ENCODE measurements at places on chromosomes 13 and 19.
A peak's percentile ranks its signal among the peaks of the same experiment; 100 is the strongest.

GRCh38 chr13:48595431-48596429 lies 58.0 kb upstream of the CYSLTR2 start:
- peak; percentile 70 for DNase-seq

DNA sequence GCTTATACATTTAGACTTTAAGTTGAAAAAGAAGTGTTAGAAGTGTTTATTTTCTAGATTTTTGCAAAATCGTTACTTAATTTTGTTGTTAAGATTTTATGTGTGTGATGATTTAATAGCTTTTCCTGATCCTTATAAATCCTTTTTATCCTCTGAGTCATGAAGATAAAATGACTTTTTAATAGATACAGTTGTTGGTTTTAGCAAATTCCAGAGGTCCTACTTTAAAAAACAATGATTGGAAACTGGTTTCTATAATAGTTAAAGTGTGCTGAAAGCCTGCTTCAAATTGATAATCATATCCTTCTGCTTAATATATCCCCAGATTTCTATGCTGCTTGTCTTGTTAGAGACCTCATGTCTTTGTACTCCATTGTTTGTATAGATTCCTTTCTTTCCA lies 39.0 kb downstream of the RNASEH2B start:
- no peak for DNase-seq

DNA sequence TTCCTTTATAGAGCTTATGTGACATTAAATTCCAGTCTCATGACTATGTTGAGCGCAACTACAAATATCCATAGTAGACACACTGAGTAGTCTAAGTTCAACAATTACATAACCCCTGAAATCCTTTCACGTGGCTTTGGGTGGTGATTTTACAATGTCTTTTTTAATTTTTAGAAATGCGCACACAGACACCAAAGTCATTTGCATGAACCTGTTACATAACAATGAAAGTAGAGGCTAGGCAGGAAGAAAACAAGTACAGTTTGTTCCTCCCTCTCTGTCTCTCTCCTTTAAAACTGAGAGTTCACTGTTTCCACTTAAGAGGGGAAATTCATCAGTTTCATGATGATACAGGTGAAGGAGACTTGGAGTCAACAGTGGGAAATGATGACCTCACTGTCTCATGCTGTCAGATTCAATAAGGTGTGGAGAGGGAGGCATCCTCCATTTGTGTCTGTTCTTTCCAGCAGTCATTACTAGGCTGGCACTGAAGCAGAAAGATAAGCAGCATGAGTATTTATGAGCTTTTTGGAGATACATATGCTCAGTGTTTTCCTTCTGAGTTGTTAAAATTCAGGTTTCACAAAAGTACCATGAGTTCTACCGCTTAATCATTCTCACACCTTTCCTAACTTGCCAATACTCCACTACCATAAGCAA lies 201.8 kb downstream of the LHFPL6 start:
- peak; percentile 24 for DNase-seq

GRCh38 chr13:39685652-39686051 lies 30.2 kb downstream of the COG6 start:
- peak; percentile 60 for DNase-seq

GRCh38 chr13:109989155-109989554 lies 202.8 kb upstream of the IRS2 start:
- no peak for DNase-seq

GRCh38 chr13:107753748-107754147 lies 461.6 kb downstream of the LIG4 start:
- DNase-seq, result no peak

- peak; percentile 50 for DNase-seq
Measured at GRCh38 chr19:18233224-18233825, 7.1 kb upstream of the PDE4C start.

DNA sequence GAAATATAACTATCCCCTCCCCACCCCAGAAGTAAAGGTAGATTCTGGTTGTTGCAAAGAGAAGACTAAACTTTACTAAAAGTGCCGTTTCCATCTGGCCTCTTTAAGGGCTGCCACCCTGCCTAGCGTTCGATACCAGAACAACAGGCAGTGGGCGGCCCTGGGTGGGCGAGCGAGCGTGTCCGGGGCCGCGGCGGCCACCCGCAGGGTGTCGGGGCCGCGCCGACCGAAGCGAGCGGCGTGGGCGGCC lies 2.6 kb downstream of the FGF9 start:
- no peak for DNase-seq

DNA sequence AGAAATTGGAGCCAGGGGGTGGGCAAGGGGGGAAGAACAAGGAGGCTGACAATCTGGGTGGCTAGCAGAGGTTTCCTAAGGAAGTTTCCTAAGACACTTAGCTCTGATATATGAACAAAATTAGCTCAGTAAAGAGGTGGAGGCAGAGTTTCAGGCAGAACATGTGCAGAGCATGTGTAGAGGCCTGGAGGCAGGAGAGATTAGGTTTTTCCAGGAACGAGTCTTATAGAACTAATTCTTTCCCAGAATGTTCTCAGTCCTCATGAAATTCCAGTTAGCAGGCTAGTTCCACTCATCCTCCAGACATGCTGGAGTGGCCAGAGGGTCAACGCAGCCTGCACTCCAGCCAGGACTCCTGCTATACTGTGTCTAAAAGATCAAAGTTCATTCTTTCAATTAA lies 184.7 kb downstream of the LACC1 start:
- no peak for DNase-seq

- DNase-seq, result peak; percentile 62
Measured at GRCh38 chr13:48979892-48980291, 4.2 kb downstream of the FNDC3A start.
